ENCODE measurements at places on chromosomes 1 and 21. TPM values are rescaled to one million over a fixed set of nuclear protein-coding genes. Genes with fewer than 3 reads are reported as not detected.

Gene MYBPH
- total RNA-seq = 0.06 TPM

Gene ELAPOR1
- total RNA-seq = 0.25 TPM

Gene CCDC28B
- 15.6 TPM for total RNA-seq

Gene OR2L13
- total RNA-seq = not detected

Gene EFNA3
- total RNA-seq = 0.53 TPM

Gene SLC9C2
- not detected for total RNA-seq

Gene FAM163A
- not detected for total RNA-seq

Gene IFI44L
- total RNA-seq = 17.2 TPM

Gene WDR64
- total RNA-seq = not detected

Gene FNBP1L
- 7.7 TPM for total RNA-seq

Data from aortic smooth muscle cell (primary cell).